NCI-H1436 treated with DMSO at 0.1 percent for 48 hours (cell line): ENCODE measurements at places on chromosomes 4 and X.

DNA sequence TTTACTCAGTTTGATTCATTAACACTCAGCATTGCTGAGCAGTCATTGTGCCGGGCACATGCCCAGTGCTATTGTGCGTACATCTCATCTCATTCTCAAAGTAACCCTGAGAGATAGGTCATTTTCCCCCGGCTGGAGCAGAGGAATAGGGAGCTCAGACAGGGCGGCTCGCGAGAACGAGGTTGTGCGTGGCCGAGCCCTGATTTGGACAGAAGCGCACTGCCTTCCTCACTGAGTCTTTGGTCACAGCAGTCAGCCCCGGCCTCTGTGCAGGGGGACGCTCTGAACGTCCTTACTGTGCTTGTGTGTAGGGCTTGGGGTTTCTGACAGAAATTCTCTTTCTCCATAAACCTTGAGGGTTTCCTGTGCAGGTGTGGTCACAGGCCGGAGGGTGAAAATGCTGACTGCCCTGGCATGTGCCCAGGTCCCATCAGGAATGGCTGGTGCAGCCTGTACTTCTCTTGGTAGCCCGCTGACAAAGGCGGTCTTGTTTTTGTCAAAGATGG is 39.5 kb downstream of the NOP14 start:
- DNase-seq = no peak

DNA sequence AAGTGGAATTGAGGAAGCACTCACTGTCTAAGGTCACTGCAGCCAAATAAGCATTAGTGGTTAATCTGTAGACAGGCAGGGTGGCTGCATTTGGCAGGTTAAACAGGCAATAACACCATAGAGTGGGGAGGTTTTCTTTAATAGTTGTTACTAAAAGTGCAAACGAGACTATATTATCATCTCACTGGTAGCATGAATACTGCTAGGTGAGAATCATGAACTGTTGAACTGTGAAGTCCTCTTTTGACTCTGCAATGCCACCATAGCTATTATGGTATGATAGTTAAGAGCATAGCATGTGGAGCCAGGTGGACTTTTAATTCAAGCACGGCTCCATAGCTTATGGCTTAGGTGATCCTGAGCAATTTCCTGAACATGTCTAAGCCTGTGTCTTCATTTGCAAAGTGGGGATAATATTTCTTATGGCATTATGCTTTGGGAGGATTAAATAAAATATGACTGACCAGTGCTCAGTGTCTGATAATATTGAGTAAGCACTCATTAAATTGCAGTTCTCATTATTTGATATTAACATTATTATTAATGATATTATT is 235.6 kb upstream of the HHIP start:
- no peak for DNase-seq

- no peak for DNase-seq
These were observed 44.1 kb downstream of the CHRNA9 start for GRCh38 chr4:40379248-40379647.

- no peak for DNase-seq
These were observed 42.3 kb downstream of the ANAPC10 start for GRCh38 chr4:145055533-145056257.

DNA sequence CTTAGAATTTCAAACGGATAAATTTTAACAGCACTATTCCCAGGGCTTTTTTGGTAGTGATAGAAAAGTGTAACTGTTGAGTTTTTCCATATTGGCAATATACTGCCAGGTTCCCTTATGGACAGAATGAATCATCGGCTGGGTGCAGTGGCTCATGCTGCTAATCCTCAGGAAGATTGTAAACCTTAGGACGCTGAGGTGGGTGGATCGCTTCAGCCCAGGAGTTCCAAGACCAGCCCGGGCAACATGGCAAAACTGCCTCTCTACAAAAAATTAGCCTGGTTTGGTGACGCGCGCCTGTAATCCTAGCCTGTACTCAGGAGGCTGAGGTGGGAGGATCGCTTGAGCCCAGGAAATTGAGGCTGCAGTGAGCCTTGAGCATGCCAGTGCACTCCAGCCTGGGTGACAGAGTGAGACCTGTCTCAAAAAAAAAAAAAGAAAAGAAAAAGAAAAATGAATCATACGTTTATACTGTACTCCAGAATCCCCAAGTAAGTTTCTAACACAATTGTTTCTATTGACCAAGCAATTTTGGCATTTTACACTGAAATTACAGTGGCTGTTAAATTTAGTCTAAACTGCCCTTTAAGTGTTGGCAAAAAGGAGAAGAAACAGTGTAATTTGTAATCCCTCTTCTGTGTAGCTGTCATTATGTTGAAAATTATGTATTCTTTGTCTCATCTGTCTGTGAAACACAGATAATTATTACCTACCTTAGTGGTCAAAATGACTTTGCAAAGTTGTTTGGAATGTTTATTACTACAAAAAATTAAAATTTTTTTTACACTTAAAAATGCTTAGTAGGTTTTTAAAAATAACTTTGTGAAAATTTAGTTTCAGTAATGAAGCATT is 1.8 kb downstream of the SLC30A9 start:
- DNase-seq = no peak

GRCh38 chr4:165175879-165176278 is 31.5 kb upstream of the KLHL2 start:
- DNase-seq = no peak

DNA sequence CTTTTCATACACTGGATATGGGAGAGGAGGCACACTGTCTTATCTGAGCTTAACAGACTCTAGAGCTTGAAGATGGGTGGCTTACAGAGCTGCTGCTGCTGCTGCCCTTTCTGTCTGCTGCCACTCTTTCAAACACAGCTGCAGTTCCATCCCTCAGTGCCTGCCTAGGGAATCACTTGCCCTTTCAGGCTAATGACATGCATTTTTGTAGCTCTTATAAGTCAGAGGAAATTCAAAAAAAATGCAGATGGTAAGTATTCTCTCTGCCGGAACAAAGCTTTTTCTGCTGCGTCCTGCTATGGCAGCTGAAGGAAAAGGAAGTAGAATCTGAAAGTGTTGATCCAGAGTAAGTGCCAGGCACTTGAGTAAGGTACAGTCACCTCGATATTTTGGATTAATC is 460.4 kb upstream of the DIAPH2 start:
- DNase-seq = no peak

DNA sequence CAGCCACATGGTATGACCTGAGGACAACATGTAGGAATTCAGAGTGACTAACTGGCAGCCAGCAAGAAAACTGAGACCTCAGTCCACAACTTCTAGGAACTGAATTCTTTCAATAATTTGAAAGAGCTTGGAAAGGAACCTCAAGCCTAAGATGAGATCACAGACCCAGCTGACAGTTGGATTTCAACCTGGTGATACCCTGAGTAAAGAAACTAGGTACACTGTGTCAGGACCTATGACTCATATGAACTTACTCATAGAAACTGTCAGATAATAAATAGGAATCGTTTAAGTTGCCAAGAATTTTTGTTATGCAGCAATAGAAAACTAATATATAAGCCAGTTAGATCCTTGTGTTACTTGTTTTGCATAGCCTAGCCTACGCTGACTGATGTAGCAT is 102.4 kb upstream of the DCAF12L1 start:
- DNase-seq = no peak

DNA sequence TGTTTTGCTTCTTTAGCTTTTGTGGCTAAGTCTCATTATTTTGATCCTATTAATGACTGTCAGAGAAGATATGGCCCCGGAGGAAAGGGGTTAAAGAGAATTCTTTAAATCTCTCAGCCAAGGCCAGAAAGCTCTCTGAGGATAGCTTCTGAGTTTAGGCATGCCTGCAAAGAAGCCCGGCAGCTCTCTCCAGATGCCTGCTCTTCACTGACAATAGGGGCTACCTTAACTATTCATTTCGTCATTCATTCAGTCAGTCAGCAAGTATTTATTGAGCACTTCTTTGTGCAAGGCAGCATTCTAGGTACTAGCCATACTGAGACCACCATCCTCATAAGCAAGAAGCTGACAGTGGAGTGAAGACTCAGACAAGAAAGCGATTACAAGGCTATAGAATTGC is 34.0 kb upstream of the BMP15 start:
- no peak for DNase-seq

- no peak for DNase-seq
These were observed 96.7 kb upstream of the MXRA5 start for GRCh38 chrX:3443184-3443583.

- DNase-seq = no peak
These were observed 36.9 kb downstream of the PGRMC1 start for GRCh38 chrX:119272882-119273419.

DNA sequence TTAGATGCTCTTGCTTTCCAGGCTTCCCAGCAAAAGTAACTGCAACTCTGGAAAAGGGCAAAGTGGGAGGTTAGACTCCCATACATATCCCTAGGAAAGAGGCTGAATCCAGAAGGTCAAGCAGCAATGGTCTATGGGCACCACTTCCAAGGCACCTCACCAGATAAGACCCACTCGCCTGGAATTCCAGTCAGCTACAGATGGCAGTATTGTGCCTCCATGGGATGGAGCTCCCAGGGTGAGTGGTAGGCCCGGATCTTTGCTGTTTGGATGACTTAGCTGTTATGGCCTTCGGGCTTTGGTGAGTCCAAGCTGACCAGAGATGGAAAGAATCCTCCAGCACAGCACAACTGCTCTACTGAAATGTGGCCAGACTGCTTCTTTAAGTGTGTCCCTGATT is 688.0 kb downstream of the PCDH19 start:
- DNase-seq = no peak
